ENCODE measurements at places on chromosomes 7 and 10.

DNA sequence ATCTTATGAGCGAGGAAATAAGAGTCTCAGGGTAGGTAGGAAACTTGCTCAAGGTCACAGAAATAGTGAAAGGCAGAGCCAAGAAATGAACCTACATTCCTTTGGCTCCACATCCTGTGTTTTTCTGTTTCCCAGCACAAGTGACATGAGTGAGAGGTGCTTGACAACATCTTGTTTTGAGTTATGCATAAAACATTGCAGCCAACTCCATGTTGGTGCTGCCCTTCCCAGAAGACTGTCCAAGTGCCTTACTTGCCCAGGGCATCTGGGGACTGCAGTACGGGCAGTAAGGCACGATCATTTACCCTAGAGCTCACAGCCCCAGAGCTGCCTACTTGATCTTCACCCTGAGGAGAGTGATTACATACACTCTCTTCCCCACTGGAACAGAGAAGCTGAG, 148.8 kb downstream of the NOC3L start:
- H3K4me1 ChIP-seq = no peaks in the 10 kb centered on the region
- DNase-seq = no peak
- H3K27me3 ChIP-seq = no peaks in the 10 kb centered on the region

DNA sequence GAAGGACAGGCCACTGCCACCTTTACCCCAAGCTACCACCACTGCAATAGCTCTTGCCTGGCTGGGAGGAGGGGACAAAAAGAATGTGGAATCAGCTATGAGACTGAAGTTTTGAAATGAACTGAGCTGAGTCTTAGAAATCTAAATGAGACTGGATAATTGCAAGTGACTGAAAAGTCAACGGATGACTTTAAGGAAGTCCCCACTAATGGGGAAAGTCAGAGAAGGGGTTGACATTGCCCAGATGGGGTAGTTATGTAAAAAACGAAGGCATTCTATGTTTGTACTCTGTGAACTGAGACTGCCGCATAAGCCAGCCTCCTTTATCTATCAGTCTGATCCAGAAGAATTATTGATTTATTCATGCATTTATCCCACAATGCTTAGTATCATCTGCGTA, 67.2 kb downstream of the RBM20 start:
- H3K36me3 ChIP-seq = no peaks in the 10 kb centered on the region
- H3K4me1 ChIP-seq = no peaks in the 10 kb centered on the region
- H3K4me3 ChIP-seq = no peak overlapping the region

DNA sequence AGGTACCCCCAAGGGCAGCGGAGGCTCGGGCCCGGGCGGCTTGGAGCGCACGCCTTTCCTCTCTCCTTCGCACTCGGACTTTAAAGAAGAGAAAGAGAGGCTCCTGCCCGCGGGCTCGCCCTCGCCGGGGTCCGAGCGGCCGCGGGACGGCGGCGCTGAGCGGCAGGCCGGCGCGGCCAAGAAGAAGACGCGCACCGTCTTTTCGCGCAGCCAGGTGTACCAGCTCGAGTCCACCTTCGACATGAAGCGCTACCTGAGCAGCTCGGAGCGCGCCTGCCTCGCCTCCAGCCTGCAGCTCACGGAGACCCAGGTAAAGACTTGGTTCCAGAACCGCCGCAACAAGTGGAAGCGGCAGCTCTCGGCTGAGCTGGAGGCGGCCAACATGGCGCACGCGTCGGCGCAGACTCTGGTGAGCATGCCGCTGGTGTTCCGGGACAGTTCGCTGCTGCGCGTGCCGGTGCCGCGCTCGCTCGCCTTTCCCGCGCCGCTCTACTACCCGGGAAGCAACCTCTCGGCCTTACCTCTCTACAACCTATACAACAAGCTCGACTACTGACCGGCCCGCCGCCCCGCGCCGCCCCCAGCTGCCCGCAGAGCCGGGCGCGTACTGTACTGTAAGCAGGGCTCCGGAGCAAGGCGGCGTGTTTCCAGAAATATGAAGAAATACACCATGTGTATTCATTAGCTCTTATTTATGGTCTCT, 1.8 kb downstream of the HMX2 start:
- peak; percentile 55 for DNase-seq
- H3K4me1 ChIP-seq = peaks cover 69% of the 10 kb centered on the region
- no peak overlapping the region for H3K27ac ChIP-seq
- H3K36me3 ChIP-seq = no peaks in the 10 kb centered on the region
- peak overlapping the region; percentile 52 for H3K4me3 ChIP-seq
- H3K27me3 ChIP-seq = peaks cover 31% of the 10 kb centered on the region

GRCh38 chr7:70907259-70908247, 224.4 kb upstream of the GALNT17 start:
- H3K27me3 ChIP-seq = no peaks in the 10 kb centered on the region
- no peak overlapping the region for H3K27ac ChIP-seq
- no peaks in the 10 kb centered on the region for H3K36me3 ChIP-seq
- DNase-seq = no peak
- no peak overlapping the region for H3K4me3 ChIP-seq

DNA sequence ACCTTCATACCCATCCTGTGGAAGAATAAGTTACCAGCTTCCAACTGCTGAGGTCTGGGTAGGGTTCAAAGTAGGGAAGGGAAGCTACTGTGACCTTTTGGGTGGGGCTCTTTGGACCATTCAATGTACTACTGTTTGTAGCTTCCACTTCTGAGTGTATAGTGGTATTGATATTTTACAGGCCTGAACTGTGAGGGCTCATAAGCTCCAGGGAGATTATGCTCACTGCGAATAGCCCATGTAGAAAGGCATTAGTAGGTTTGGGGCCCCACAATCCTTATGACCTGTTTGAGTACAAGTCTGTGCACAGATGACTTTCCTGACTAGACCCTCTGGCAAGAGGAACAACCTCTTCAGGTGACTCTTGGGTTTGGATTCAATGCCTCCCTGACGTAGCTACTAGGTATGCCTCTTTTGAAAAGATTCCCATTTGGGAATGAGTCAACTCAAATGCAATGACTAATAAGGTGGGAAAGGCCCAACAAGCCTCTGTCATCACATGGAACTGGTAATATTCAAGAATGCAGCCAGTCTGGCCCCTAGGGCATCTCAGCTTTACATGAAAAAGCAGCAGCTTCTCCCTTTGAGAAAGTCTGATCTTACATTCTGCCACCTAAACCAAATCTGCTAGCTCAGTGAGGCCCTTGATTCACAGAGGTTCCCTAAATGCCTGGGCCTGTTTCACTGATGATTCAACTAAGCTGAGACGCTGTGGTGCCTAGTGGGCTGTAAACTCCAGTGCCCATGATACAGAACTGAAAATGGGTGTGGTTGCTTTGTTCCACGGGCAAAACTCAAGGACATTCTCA, 79.8 kb downstream of the ABI1 start:
- H3K27ac ChIP-seq = no peak overlapping the region
- peaks cover 8% of the 10 kb centered on the region for H3K36me3 ChIP-seq
- H3K4me3 ChIP-seq = no peak overlapping the region
- DNase-seq = no peak
- H3K27me3 ChIP-seq = no peaks in the 10 kb centered on the region

DNA sequence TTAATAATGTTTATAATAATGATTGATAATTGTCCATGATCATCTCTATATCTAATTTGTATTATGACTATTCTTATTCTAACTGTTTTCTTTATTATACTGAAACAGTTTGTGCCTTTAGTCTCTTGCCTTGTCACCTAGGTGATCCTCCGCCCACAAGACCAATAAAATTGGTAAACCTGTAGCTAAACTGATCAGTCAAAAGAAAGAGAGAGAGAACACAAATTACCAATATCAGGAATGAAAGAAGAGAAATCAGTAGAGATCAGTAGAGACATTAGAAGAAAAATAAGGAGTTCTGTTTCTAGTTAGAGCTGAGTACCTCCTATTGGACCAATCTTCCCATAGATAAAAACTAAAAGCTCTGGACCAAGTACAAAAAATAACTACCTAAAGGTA, 6.1 kb upstream of the COA1 start:
- no peak overlapping the region for H3K4me3 ChIP-seq
- H3K36me3 ChIP-seq = no peaks in the 10 kb centered on the region
- H3K27ac ChIP-seq = no peak overlapping the region

DNA sequence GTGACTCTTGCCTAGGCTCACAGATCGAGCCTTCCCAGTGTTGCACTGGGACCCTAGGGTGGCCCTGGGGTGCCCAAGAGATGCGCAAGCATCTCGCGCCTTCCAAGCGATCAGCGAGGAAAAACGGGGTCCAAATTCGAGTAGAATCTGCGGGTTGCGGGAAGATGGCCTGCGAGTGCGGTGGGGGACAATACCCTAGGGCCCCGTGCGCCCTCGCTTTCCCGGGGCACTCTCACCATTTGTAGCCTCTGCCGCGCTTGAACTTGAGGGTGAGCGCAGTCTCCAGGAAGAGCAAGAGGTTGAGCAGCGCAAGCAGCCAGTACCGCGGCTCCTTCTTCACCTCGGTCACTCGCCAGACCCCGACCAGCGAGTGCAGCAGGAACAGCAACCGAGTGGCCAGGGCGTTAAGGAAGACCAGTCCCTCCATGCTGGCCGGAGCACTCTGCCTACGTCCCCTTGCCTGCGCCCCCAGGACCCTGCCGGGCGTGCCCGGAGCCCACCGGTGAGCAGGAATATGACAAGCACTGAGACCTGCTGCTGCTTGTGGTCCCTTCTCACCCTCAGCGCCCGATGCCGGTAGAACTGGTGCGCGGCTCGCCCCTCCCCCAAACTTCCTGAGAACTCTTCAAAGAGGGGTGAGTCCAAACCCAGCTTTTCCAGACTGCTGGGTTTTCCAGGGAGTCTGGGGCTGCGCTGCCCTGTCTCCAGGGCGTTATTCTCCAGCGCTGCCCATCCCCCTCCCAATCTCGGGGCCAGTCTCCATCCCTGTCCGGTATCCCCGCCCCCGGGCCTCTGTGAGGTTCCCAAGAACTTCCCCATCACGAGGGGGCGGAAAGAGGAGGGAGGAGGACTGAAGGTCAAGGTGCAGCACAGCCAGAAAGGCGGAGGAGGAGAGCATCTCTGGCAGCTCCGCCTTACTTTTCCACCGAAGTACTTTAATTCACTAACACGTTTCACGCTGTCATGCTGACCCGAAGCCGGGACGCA, at the start of gene TMEM26:
Gene TMEM26 (minus strand): TSS at position 727 of the 987 bp plus-strand sequence. CDS start 300 bp downstream, at position 427.
- no peak within 1 kb of the TSS for H3K27ac ChIP-seq
- H3K4me1 ChIP-seq = no peaks in the 10 kb centered on the region
- H3K36me3 ChIP-seq = no peaks in the 10 kb centered on the region
- H3K4me3 ChIP-seq = no peak within 1 kb of the TSS
- no peak for DNase-seq
- no peaks in the 10 kb centered on the region for H3K27me3 ChIP-seq

DNA sequence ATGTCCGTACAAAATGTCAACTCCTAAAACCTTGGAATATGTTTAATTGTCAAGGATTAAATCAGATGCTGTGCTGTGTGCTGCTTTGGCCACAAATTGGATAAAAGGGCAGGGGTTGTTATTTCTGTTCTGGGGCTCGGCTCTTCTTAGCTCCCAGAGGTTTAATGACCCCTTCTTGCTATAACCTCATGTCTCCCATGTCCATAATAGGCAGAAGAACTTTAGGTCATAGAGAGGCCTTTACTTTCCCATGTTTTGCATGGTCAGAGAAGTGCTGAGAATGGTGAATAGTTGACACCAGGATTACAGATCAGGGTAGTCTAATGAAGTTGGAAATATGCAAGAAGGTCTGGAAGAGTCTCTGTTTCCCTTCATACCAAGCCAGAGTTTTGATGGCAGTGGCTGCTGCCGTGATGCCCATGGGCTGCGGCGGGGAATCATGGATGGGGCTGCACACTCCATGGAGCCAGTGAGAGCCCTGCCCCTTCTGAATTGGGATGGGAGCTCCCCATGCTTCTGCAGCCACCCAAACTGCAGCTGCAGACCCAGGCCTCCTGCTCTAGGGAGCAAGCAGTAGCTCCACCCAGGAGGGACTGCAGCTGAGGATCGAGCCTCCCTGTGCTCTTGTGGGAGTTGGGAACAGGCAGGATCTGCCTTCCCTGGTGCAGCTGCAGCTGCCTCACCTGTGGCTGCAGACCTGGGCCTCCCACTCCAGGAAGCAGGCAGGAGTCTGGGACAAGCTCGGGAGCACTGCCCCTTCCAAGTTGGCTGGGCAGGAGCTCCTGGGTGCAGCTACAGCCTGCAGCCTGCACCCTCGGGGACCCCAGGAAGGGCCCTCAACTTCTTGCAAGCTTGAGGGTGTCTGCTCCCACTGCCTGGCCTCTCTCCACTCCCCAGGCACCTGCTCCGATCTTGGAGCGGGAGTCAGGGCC, 23.1 kb upstream of the STEAP4 start:
- DNase-seq = no peak
- H3K4me3 ChIP-seq = no peak overlapping the region
- H3K27ac ChIP-seq = no peak overlapping the region
- H3K4me1 ChIP-seq = no peaks in the 10 kb centered on the region

DNA sequence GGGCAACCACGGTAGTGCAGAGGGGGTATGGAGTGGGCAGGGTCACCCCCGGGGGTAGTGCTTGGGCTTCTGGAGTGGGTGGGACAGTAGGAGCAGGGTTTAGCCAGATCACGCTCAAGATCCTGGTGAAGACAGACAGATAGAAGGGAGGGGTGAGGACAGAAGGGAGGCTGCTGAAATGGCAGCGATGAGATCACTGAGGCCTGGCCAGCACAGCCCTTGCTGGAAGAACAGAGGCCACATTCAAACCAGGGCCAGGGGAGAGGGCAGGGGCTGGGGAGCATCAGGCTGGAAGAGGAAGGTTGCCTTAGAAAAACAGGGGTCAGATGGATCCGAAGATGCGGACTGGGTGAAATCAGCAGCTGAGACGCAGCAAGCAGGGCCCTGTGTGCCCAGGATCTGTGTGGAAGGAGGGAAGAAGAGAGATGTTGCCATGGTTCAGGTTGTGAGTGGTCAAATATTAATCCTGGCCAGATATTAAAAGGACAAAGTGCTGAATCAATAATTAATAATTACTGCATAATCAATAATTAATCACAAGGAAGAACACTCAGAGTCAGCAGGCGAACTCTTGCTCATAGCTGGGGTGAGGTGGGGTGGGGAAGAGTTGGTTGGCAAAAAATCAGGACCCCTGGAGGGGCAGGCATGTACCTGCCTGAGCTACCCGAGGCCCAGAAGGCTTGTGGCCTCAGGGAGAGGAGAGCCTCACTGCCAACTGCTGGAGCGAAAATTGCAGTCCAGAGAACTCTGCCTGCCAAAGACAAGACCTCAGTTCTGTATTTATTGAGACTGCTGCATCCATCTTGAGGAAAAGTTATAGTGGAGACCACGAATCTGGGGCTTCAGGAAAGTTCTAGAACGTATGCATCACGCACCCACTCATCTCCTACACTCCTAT, 105.7 kb downstream of the GRB10 start:
- no peak overlapping the region for H3K4me3 ChIP-seq
- no peaks in the 10 kb centered on the region for H3K36me3 ChIP-seq
- DNase-seq = no peak

DNA sequence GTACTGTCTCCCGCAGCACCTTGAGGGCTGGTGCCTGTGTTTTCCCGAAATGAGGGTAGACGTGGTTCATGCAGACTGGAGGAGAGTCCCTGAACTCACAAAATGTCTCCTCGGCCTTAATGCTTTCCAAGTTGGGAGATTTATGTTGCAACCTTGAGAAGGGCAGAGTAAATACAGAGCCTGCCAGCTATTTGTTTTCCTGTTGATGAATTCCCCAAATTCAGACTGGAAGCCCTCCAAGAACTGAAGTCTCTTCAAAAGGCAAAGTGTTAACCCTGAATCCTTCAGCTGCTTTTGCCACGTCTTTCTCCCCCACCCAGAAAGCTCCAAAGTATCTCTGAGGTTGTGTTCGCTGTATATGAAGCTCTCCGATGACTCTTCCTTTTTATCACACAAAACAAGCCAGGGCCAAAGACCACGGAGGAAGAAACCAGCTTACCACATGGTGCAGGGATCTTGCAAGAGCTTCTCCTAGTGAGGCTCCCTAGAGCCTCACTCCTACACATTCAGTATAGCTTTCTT, 254.7 kb upstream of the NFE2L3 start:
- H3K27me3 ChIP-seq = no peaks in the 10 kb centered on the region
- peaks cover 9% of the 10 kb centered on the region for H3K4me1 ChIP-seq
- no peak overlapping the region for H3K27ac ChIP-seq
- no peak for DNase-seq
- no peak overlapping the region for H3K4me3 ChIP-seq
- H3K36me3 ChIP-seq = no peaks in the 10 kb centered on the region

Measured in naive thymus-derived CD4-positive, alpha-beta T cell (primary cell).